ENCODE measurements at places on chromosomes 1 and 21.
A peak's percentile ranks its signal among the peaks of the same experiment; 100 is the strongest.

DNA sequence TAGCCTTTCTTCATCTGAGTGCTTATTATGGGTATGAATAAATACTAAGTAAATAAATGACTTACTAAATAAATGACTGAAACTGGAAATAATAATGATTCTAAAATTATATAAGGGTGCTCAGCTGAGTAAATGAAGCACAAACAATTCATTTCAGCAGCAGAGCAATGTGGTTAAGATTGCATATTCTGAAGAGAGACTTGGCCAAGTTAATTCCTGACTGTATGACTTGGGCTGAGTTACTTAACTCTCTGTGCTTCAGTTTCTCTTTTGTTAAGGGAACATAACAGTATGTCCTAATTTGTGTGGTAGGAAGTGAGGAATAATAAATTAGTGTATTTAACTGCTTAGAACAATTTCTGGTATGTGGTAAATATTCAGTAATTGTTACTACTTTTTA, 19.1 kb downstream of the AGL start:
- DNase-seq, result no peak

DNA sequence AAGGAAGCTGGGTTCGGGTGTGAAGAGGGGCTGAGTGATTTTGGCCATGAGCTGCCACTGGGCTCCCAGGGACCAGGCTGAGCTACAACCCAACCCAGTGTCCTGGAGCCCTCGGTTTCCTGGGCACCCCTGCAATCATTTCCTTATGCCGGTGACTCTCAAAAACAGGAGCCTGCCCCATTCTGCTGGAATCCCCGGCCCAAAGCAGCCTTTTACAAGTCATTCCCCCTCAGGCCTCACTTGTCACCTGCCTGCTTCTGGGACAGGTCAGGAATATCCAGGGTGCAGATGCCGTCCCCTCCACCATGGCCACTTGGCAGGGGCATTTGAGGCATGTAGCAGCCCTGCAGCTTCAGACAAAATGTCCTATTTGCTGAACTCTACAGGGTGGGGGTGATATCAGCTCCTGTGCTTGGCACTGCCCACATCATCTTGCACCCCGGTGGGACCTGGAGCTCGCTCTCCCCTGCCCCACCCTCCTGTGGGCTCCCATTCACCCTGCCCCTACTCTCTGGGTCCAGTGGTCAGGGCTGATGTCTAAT, 30.0 kb downstream of the CDK18 start:
- DNase-seq, result no peak

DNA sequence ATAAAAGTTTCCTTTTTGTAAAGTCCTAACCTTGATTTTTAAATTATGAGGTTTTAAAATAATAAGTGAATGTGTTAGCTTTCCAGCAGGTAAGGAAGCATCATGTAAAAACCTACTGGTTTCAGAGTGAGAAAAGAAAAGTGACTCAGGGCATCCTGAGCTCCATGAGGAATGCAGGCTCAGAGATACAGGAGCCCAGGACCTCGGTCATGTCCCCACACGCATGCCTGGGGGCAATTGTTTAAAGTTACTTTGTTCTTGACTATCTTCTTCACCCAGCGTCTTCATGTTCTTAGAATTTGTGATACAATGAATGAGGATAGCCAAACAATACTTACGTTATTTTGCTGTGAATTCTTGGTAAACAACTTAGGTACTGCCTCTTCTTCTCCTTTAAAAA, 117.4 kb upstream of the PLPPR5 start:
- no peak for DNase-seq

GRCh38 chr1:6517435-6517851, 26.0 kb upstream of the PLEKHG5 start:
- no peak for DNase-seq

- no peak for DNase-seq
Observed at GRCh38 chr1:210715072-210715471, 386.4 kb downstream of the HHAT start.

DNA sequence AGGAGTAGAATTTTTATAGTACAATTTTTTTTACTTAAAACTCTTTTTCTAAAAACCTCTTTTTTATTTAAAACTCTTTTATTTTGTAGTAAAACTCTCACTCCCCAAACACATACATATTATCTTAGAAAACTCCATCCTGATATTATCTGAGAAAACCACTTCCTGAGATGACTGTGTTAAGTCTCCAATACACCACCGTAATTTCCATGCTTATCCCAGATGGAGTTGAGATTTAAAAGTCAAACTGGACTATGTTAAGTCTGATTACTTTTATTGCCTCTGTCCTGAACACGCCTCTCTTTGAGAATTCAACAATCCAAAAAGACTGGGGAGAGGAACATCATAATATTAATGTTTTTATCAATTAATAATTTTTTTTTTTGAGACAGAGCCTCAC, 3.7 kb downstream of the SEC16B start:
- DNase-seq, result no peak

- DNase-seq, result no peak
Observed at GRCh38 chr1:4931486-4931885, 277.1 kb downstream of the AJAP1 start.

DNA sequence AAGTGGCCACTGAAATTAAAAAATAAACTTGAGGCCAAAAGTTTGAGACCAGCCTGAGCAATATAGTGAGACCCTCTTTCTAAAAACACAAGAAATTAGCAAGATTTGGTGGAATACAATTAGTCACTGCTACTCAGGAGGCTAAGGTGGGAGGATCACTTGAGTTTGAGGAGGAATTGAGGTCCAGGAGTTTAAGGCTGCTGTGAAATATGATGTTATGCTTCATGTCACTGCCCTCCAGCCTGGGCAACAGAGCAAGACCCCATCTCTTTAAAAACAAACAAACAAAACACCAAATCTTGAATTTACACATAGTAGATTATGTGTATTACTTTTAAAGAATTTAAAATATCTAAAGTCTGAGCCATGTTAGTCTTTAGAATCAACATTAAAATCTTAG, 6.3 kb upstream of the FNBP1L start:
- no peak for DNase-seq

- DNase-seq, result no peak
Observed at GRCh38 chr1:207013321-207014085, 19.1 kb downstream of the C1orf116 start.

DNA sequence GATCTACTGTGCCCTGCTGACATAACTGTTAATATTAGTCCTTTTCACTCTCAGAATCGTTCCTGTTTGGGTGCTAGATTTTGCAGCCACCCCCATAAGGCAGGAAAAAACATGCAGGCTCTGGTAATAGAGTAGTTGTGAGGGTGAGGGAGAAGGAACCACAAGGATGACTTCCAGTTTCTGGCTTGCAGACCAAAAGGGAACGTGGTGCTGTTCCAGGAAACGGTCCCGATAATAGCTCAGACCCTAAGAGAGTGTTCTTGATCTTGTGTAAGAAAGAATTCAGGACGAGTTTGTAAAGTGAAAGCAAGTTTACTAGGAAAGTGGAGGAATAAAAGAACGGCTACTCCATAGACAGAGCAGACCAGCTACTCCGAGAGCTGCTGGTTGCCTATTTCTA, 50.7 kb upstream of the RHOU start:
- DNase-seq, result no peak

DNA sequence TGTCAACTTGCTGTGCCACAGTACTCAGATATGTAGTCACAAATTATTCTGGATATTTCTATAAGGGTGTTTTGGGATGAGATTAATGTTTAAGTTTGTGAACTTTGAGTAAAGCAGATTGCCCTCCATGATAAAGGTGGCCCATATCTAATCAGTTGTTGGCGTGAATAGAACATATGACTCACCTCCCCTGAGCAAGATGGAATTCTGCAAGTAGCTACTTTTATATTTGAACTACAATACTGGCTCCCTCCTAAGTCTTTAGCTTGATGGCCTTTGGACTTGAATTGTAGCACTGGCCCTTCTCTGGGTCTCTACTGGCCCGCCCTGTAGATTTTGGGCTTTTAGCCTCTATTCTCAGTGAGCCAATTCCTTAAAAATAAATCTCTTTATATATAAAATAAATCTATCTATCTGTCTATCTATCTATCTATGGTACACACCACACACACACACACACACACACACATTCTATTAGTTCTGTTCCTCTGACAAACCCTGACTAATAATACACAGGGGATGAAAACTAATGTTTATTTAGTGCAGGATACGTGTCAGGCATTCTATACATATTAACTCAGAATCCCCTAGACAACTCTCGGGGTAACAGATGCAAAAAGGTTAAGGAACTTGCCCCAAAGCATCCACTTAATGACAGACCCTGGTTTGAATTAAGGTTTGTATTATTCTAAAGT, 37.9 kb upstream of the PDC start:
- DNase-seq, result no peak

DNA sequence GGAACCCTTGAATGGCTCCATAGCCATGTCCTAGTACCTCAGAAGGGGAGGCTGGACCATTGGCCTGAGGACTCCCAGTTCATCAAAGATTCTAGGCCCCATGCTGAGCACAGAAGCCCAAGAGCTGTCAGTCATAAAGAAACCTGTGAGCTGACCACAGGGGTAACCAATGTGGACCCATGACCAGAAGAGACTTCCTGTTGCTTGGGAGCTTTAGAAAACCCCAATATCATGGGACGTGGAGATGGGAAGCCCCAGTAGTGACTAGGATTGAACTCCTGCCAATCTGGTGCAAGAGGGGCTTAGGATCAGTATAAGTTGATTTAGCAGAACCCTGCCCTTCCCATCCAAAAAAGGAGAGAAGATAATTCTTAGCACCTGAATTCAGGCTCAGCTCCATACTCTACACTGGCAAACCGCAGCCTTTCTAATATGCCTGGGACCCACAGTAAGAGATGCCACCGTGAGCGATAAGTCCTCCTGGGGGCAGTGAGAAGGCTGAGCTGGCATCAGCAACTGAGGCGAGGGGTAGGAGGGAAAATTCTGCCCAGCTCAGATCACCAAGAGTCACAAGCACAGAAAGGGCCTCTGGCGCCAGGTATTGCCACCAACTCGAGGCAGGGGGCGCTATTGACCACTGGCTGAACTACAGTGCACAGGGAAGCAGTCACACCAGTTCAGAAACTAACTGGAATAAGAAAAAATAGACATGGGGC, 108.9 kb downstream of the CAPN8 start:
- peak; percentile 32 for DNase-seq

DNA sequence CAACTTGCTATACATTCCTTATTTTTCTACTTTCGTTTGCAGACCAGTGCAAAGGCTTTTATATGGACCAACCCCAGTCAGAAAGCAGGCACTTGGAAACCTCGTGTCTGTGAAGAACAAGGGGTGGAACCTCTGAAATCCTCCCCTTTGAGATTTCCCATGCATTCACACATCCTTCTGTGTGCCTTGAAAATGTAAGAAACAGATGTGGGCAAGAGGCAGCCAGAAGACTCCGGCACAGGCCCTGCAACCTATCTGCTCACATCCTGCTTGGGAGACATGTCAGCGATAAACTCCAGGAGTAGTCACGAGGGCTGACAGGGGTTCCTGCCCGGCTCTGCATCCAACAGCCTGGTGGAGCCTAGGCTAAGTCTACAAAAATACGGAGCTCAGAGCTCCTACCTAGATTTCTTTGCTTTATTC, 42.5 kb downstream of the ETS2 start:
- no peak for DNase-seq

DNA sequence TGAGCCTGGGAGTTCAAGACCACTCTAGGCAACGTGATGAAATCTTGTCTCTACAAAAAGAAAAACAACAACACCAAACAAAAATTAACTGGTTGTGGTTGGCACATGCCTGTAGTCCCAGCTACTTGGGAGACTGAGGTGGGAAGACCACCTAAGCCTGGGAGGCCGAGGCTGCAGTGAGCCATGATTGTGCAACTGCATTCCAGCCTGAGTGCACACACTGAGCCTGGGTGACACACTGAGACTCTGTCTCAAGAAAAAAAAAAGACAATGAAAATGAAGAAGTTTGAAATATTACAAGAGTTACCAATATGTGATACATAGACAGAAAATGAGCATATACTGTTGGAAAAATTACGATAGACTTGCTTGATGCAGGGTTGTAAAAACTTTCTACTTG, 31.9 kb downstream of the PDC start:
- no peak for DNase-seq

DNA sequence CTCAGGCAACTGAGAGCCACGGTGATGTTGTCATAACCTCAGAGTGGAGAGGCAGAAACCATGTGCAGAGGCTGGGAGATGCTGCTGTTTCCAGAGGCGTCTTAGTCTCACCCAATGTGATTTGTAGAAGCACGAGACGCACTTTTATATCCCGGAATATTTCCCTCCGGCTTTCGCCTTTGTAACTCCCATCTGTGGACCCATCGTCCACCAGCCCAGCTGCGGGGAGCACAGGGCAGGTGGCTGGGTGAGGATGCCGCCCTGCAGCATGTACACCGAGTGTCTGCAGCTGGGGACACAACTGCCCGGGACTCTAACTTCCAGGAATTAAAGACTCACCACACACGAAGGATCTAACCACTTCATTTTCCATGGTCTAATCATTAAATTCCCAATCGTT, 43.5 kb downstream of the UBASH3A start:
- no peak for DNase-seq

GRCh38 chr1:36068866-36069265, 15.0 kb upstream of the TEKT2 start:
- no peak for DNase-seq

- DNase-seq, result no peak
Observed at GRCh38 chr1:3350506-3351261, 103.8 kb upstream of the ARHGEF16 start.

GRCh38 chr1:111199881-111200801, at the start of gene DENND2D:
Gene DENND2D, minus strand, starts transcription at chr1:111200646. Its CDS starts 187 bp downstream, at chr1:111200459.
- no peak for DNase-seq

DNA sequence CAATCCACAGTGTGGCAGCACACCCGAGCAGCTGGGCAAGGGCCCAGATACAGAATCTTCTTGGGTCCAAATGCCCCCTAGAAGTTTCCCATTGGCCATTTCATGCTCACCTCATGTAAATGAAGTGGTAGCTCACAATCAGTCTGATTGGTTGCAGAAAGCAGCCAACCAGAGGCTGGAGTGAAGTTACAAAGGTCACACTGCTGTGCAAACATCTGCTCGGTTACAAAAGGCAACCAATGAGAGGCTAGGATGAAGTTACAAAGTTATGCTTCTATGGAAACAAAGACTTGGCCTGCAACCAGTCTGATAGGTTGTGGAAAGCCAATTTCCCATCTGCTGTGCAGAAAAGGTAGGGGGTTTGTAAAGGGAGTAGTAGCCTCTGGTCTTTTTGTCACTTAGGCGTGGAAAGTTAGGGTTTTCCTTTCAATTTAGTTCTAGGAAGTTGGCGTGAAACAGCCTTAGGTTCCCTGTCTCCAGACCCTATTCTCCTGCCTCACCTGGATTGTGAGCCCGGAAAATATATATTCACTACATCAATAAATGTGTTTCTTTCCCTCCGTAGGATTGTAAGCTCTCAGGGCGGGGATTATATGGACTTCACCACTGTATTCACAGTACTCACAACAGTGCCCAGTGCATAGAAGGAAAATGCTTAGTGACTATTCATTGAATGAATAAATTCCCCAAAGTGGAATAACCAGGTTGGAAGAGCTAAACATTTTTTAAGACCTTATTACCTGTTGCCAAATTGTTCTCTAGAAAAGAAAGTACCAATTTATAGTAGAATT, 91.9 kb downstream of the URB2 start:
- no peak for DNase-seq

Measured in COR-L47 (cell line).